ENCODE measurements at places on chromosomes 6 and 20. TPM values are rescaled to one million over a fixed set of nuclear protein-coding genes. Genes with fewer than 3 reads are reported as not detected.

The SLC17A1 gene
- total RNA-seq, result not detected

The PRRT1 gene
- total RNA-seq, result 0.44 TPM

The PACRG gene
- 1.3 TPM for total RNA-seq

The TPX2 gene
- total RNA-seq, result 6.9 TPM
